H9 (cell line): ENCODE measurements at places on chromosomes 2 and 18.
A peak's percentile ranks its signal among the peaks of the same experiment; 100 is the strongest.

GRCh38 chr18:57439609-57439968, 4.4 kb downstream of the ONECUT2 start:
- DNase-seq, result peak; percentile 80

- DNase-seq, result no peak
These were observed 3.8 kb downstream of the LIMS1 start for GRCh38 chr2:108538000-108538625.

GRCh38 chr18:48040457-48041110, 110.1 kb upstream of the SMAD2 start:
- no peak for DNase-seq

DNA sequence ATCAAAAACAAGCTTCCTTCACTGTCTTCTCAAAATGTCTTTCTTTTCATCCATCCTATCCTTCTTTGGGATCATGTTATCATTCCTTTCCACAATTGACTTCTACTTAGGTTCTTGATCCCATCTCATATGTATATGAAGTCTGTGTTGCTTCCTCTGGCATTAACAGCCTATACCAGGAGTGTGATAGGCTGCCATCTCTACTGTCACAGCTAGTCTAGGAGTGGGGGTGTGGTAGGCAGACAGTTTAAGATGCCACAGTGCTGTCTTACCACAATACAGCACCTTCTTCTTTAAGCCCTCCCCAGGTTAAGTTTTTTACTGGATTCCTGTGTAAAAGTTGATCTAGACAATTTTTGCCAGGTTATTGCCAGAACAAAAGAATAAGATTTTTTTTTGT, 3.7 kb upstream of the HTR2B start:
- DNase-seq, result no peak

DNA sequence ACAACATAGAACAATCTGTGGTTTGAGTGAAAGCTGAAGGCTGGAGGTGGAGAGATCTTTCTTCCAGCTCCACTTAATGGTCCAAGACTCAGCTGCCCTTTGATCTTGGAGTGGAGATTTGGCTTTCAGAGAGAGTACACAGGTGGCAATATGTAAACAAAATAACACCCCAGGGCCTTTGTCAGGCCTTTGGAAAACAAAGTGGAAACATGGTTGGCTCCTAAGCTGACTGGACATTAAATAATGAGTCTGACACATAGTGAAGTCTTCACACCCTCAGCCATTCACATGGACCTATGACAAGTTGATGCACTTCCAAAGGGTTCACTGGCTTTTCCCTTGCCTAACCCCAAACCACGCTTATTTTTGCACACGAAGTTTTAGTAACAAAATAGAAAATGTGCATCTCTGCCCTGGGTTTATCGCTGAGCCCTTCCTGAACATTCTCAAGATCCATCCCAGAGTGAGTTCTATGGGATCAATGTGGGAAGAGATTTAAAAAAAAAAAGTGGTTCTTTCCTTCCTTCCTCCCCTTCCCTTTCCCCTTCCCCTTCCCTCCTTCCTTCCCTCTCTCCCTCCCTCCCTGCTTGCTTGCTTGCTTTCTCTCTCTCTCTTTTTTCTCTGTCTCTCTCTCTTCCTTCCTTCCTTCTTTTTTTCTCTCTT, 201.3 kb upstream of the NT5C1B start:
- no peak for DNase-seq

- no peak for DNase-seq
These were observed 68.4 kb upstream of the ALPP start for GRCh38 chr2:232310121-232310520.

GRCh38 chr2:203019142-203019541, 4.5 kb downstream of the NBEAL1 start:
- DNase-seq, result no peak
